ENCODE measurements at places on chromosomes 2 and 18. TPM values are rescaled to one million over a fixed set of nuclear protein-coding genes. Genes with fewer than 3 reads are reported as not detected.

Gene KYNU
- total RNA-seq, result 5.3 TPM

Gene FBLN7
- 2.2 TPM for total RNA-seq

Gene UNC80
- total RNA-seq, result 5.1 TPM

Gene REG3A
- not detected for total RNA-seq

DNA sequence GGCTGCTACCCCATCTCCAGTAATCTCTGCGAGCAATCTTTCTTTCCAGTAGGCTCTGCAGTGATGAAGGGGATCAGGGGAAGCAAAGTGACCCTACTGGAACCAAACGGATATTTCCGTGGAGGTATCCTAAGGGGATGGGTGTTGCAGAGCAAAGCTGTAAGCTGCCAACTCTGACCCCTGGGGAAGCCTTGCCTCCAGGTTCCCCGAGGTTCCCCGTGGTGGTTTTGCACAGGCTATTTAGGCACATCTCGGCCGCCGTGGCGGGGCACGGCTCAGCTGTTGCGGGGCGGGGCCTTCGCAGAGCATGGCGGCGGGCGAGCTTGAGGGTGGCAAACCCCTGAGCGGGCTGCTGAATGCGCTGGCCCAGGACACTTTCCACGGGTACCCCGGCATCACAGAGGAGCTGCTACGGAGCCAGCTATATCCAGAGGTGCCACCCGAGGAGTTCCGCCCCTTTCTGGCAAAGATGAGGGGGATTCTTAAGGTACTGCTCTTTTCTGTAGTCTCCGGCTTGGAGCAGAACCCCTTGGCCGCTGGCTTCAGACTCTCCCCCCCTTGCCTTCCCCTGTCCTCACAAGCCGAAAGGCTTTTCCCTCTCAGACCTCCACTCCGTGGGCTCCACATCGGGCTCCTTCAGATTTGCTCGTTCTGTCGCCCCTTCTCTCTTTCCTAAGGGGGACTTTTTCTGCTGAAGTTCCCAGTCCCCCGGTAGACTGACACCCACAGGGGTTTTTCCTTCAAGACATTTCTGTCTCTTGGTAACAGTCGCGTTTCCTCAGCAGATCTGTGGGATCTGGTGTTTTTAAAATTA lies at the start of gene COMMD1:
Gene COMMD1 (plus strand): TSS at position 303 of the 814 bp plus-strand sequence. CDS start 5 bp downstream, at position 308.
- H3K36me3 ChIP-seq, result no peaks in the 10 kb centered on the region
- peaks cover 31% of the 10 kb centered on the region for H3K4me1 ChIP-seq

- H3K4me3 ChIP-seq, result no peak overlapping the region
- no peaks in the 10 kb centered on the region for H3K36me3 ChIP-seq
- no peak overlapping the region for H3K27ac ChIP-seq
- H3K4me1 ChIP-seq, result no peaks in the 10 kb centered on the region
- H3K27me3 ChIP-seq, result no peaks in the 10 kb centered on the region
- DNase-seq, result peak; percentile 46
These were observed 62.8 kb downstream of the SMIM21 start for GRCh38 chr18:75364512-75365253.

GRCh38 chr2:101205521-101206479 lies 46.9 kb upstream of the CNOT11 start:
- peaks cover 24% of the 10 kb centered on the region for H3K4me1 ChIP-seq
- DNase-seq, result peak; percentile 87
- H3K27ac ChIP-seq, result peak overlapping the region; percentile 21
- H3K36me3 ChIP-seq, result no peaks in the 10 kb centered on the region
- H3K4me3 ChIP-seq, result peak overlapping the region; percentile 13

DNA sequence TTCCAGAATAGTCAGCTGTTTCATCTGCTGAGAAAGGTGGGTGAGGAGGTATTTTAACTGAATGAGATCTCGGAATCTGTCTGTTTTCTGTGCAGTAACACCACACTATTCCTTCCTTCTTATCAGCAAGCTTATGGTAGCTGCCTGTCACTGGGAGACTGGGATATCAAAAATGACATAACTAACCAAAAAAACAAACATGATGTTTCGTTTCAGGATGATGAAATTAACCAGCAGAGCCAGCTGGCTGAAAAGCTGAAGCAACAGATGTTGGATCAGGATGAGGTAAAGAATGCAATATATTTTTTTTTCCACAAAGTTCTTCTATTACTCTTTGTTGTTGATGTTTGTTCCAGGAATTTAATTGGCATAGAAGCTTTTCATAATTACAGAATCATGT lies 59.8 kb upstream of the LYPD6B start:
- H3K4me1 ChIP-seq, result no peaks in the 10 kb centered on the region
- no peak for DNase-seq
- H3K36me3 ChIP-seq, result no peaks in the 10 kb centered on the region
- H3K27me3 ChIP-seq, result no peaks in the 10 kb centered on the region
- no peak overlapping the region for H3K27ac ChIP-seq

- H3K4me3 ChIP-seq, result no peak overlapping the region
- no peaks in the 10 kb centered on the region for H3K27me3 ChIP-seq
- peaks cover 13% of the 10 kb centered on the region for H3K4me1 ChIP-seq
- DNase-seq, result no peak
- no peaks in the 10 kb centered on the region for H3K36me3 ChIP-seq
These were observed 36.7 kb downstream of the PKP4 start for GRCh38 chr2:158493458-158493857.

- H3K4me1 ChIP-seq, result peaks cover 9% of the 10 kb centered on the region
- DNase-seq, result no peak
- no peaks in the 10 kb centered on the region for H3K27me3 ChIP-seq
- H3K36me3 ChIP-seq, result no peaks in the 10 kb centered on the region
These were observed 50.5 kb downstream of the SDC1 start for GRCh38 chr2:20174410-20174809.

- no peaks in the 10 kb centered on the region for H3K27me3 ChIP-seq
- no peaks in the 10 kb centered on the region for H3K36me3 ChIP-seq
- peaks cover 13% of the 10 kb centered on the region for H3K4me1 ChIP-seq
- H3K4me3 ChIP-seq, result no peak overlapping the region
- H3K27ac ChIP-seq, result peak overlapping the region; percentile 56
These were observed 72.2 kb downstream of the MAP2 start for GRCh38 chr2:209495855-209496585.

DNA sequence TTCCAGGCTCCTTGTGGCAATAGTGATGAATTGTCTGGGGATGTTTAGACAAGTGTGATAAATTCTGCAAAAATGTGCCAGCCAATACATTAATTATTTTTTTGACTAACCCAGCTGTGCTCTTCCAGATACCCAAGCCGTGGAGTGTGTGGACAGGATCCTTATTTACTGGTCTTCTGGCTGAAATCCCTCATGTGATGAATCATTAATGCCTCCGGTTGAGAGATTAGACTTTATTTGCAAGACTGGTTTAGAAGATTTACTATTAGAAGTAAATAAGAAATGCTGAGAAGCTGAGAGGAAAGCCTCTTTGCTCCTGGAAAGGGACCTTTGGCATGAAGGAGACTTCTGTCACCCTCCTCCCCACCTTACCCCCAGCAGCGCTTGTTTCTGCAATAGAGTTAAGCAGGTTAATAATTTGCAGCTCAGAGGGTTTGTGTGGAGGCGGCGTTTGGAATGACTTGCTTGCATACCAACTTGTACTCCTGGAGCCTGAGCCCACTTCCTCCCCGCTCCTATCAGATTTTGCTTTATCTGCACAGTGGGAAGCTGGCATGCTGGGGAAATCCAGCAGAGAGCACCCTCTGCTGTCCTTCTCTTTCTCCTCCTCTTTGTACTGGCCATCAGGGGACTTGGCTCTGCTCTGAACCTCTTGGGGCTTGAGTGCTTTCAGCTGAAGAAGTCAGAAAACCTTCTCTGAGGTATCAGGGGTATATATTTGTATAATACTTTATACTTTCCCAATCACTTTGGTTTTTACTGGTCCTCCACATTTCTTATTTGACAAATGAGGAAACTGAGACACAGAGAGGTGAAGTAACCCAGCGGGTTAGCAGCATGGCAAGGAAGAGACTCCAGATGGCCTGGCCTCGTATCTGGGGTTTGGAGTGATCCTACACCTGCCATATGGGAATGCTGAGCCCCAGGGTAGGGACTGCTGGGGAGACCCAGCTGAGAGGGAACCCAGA lies 16.3 kb downstream of the SLC3A1 start:
- peak overlapping the region; percentile 71 for H3K27ac ChIP-seq
- H3K4me3 ChIP-seq, result no peak overlapping the region
- no peaks in the 10 kb centered on the region for H3K27me3 ChIP-seq
- H3K36me3 ChIP-seq, result no peaks in the 10 kb centered on the region
- H3K4me1 ChIP-seq, result peaks cover 41% of the 10 kb centered on the region

DNA sequence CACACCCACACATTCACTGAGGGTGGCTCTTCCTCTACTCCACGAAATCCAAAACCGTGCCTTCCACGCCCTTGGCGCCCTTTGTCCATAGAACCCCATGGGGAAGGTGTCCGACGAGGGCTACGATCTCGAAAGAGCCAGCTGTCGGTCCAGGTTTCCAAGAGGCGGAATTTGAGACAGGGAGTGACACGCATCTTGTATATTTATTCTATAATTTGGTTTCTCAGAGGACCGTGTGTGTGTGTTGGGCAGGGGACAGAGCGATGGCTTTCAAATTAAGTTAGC lies 726 bp downstream of the C2orf69 start:
- H3K4me3 ChIP-seq, result peak overlapping the region; percentile 69
- H3K27ac ChIP-seq, result peak overlapping the region; percentile 97
- no peak for DNase-seq
- H3K27me3 ChIP-seq, result no peaks in the 10 kb centered on the region
- peaks cover 9% of the 10 kb centered on the region for H3K36me3 ChIP-seq

DNA sequence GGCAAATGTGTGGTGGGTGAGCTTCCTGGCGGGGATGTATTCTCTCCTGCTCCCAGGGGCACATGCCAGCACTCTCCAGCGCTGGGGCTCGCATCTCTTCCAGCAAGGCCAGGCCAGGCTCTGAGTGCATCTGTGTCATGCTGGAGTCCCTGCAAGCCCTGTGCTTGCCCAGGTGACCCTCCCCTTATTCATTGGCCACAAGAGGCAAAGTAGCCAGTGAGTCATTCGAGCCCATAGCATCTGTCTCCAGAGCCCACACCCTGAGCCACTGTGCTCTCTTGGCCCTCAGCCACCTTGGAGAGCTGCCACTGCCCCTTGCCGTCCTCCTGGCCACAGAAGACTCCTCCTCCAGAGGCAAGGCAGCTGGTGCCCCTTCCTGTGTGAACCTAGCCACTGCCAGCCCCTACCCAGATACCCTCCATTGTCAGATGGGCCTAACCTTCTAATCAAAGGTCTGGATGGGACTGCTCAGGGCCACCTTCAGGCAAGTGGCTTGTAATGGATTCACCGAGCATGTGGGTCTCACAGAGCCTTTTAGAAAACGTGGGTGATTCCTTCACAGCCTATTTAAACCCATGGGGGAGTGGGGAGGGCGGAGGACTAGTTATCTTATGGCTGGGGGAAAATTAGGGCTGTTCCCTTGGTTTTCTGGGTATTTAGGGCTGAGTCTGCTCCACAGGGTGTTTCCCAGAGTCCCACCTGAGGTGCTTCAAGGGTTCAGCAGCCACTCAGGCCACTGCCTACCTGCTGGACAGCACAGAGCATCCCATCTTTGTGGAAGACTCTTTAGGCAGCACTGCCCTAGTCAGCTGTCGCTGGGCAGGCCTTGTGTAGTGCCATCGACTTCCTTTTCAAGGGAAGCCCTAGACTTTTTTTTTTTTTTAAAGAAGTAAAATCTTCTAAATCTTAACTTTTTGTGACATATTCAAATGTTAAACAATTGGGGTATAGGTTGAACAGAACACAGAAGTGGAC lies 137.4 kb downstream of the ACOXL start:
- peaks cover 7% of the 10 kb centered on the region for H3K27me3 ChIP-seq
- no peak overlapping the region for H3K4me3 ChIP-seq
- no peaks in the 10 kb centered on the region for H3K4me1 ChIP-seq
- no peak overlapping the region for H3K27ac ChIP-seq
- no peaks in the 10 kb centered on the region for H3K36me3 ChIP-seq
- peak; percentile 33 for DNase-seq

All from stomach (tissue), 19 donors.